ENCODE measurements at places on chromosomes 4 and X.

DNA sequence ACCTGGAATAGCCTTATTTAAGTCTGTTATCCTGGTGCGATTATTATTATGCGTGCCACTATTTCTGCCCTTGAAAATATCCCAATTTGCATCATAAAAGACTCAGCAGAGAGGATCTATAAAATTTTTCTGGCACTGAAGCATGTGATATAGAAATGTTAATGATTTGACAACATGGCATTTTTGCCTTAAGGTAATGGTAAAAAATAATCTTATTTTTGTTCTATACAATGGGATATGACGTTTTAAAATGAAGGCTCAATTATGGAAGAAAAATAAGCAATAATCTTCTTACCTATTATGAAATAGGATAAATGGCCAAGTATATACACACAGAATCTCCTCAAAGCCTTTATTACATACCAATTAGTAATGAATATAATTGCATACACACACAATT is 113.5 kb downstream of the PDGFC start:
- DNase-seq = no peak

DNA sequence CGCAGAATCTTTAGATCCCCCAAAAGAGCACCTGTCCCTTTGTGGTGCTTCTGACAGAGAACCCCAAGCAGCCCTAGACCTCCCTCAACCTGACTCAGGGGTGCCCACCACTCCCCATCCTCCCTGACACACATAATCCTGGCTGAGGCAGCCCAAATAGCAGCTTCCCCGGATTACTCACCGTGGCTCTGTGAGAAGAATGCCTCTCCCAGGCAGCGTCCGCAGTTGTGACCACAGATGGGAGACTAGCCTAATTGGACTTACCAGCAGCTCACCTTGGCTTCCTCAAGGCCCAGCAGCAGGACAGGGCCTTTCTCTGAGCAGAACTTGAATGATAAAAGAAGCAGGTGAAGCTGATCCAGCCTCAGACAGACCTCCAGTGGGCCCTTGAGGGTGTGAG is 10.3 kb upstream of the ODAPH start:
- DNase-seq = no peak

DNA sequence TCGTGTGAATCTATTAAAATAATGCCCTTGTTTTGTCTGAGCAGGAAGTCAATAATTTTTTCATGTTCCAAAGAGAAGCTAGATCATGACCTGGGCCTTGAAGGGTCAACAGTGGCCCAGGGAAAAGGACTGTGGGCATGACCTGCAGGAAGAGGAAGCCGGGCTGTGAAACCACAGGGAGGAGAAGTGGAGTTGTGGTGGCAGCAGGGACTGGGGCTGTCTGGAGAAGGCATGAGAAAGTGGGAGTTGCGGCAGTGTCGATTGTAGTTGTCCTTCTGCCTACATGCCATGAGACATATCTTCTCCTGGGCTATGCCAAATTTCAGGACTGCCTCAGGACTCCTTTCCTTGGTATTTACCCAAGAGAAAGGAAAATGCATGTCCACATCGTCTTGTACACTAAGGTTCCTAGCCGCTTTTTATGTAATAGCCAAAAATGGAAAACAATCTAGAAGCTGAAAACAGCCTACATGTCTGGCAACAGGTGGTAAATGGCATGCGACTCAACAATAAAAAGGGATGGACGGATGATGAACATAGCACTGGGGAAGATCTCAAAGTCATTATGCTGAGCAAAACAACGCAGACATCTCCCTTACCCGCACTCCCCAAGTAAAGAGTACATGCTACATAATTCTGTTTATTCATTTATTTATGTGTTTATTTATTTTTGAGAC is 13.6 kb upstream of the PTTG2 start:
- DNase-seq = no peak

- DNase-seq = no peak
Observed at GRCh38 chr4:129264008-129264657, 168.2 kb downstream of the C4orf33 start.

DNA sequence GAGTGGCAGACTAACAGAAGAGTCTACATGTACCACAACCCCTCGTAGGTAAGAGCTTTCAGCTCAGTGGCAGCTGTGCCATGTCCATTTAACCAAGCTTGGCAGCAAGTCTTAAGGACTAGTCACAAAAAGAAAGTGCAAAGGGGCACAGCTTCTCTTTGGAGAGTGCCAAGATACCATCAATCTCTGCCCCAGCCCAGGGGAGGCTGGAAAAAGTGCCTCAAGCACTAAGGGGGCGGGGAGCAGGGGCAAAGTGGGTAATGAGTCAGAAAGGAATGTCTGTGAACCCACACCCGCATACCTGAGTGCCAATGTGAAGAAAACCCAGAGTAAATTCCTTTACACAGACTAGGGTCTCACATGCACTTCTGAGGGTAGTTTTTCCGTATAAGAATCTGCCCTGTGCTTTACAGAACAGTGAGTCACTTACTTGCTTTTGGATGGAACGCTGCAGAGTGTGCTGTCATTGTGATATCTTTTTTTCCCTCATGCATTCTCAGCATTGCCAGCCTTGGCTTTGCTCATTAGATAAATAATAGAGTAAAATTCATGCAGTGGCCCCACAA is 219.8 kb downstream of the ZNF674 start:
- no peak for DNase-seq

GRCh38 chrX:150253959-150254620 is 109.0 kb upstream of the MAMLD1 start:
- no peak for DNase-seq

DNA sequence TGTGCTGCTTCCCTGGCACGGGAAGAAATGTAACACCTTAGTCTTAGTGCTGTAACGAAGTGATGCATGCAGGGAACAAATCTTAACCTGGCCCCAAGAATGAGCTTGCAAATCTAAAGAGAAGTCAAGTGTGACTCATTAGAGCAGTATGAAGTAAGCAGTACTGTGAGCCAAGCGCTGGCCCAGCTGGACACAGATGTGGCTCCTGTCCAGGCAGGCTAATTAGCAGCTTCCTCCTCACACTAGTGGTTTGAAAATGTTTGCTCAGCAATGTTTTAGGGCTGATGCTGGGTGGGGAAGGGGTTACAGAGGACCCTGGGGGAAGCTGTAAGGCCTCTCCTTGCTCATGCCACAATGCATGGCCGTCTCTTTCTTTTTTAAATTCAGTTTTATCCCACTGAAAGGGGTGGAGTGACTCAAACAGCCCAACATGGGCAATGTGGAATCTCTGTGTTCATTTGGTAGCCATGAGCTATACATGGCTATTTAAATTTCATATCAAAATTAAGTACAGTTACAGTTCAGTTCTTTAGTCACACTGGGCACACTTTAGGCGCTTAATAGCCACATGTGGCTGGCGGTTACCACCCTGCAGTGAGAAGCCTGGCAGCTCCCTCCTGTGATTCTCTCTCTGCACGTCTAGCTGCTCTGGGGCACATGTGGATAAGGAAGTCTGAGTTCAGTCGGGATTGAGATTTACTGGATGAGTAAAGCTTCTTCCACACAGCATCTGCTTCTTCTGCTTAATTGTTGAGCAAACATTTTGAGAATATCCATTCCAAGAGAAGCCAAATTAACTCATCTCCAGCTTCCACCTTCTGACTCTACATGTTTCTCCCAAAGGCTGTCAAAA is 48.8 kb downstream of the MAP7D2 start:
- DNase-seq = no peak

DNA sequence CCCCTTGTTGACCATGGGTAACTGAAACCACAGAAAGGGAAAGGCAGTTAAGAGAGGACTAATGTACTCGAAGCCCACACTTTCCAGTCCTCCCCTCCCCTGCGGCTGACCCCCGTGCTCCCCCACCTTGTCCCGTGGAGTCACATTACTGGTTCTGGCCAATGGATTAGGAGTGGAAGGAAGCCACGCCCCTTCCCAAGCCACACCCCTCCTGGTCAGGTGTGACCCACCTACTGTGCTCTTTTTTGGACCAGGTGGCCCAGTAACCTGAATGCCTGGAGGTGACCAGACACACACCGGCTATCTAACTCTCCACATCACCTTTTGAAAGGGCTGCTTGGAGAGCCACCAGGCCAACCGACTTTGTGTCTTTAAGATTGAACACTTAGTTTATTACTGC is 109.3 kb upstream of the MSX1 start:
- no peak for DNase-seq

DNA sequence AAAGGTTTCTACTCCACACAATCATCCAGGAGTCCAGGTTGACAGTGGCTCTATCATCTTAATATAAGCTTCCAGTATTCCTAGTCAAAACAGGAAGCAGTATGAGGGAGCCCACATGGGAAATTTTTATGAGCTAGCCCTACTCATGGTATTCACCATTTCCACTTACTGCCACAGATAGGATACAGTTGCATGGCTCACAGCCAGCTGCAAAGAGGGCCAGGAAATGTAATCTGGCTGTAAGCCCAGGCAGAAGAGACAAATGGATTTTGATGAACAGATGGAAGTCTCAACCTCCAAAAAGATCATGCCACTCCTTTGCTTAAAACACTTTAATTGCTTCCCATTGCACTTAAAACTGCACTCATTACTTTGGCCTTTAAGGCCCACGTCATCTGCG is 150.6 kb downstream of the ADAMTS3 start:
- DNase-seq = no peak

GRCh38 chr4:128660361-128661215 is 148.9 kb upstream of the JADE1 start:
- no peak for DNase-seq

DNA sequence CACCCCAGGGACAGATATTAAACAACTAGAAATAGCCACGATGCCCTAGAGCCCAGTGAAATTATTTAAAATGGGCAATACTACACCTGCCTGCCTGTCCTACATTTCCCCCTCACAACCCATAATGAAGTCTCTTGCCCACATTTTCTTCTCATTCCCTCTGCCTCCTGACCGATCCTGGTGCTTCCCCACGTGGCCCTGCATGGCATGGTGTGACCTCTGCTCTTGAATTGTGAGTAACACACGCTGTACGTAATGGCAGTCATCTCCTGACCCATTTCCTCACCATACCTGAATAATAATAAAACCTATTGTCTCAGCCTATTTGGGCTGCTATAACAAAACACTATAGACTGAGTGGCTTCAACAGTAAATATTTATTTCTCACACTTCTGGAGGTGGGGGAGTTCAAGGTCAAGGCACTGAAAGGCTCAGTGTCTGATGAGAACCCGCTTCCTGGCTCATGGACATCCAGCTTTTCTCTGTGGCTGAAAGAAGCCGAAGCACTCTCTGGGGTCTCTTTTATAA is 77.0 kb upstream of the ENPP6 start:
- DNase-seq = no peak

DNA sequence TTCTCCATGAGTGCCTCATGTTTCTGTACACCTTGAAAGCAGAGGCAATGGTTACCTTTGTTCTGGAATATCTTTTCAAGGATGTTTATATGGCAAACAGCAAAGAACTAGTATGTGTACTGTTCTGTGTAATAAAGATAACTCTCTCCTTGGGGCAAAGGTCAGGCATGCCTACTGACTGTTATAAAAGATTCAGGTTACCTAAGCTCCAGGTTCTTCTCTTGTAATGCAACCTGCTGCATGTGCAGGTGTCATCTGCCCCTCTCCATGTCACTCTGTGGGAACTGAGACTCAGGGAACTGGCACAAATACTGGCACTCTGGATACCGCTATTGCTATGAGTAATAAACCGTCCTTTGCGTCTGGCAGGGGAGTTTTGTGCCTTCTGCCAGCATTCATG is 5.4 kb upstream of the TRPC3 start:
- DNase-seq = no peak

DNA sequence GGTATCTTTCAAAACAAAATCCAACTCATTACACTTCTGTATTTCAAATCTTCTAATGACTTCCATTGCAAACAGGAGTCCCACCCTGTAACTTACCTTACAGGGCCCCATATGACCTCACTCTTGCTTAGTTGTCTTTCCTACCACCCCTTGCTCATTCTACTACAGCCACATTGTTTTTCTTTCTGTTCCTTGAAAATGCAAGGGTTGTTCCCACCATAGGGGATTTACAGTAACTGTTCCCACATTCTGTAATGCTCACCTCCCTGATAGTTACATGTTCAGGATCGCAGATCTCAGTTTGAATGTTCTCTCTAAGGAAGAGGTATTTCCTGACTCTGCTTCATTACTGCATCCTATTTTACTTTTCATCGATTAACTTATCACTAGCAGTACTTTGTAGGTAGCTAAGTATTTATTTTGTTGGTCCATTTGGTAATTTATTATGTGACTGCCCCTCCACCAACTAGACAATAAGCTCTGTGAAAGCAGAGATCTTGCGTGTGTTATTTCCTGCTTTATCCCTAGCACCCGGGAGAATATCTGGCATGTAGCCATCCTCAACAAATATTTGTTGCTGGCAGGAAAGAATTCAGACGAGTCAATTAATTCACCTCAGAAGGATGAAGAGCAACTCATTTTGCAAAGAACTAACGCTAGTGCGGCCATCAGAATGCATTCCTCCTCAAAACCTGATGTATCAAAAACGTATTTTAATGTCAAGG is 21.4 kb downstream of the MAOB start:
- no peak for DNase-seq

DNA sequence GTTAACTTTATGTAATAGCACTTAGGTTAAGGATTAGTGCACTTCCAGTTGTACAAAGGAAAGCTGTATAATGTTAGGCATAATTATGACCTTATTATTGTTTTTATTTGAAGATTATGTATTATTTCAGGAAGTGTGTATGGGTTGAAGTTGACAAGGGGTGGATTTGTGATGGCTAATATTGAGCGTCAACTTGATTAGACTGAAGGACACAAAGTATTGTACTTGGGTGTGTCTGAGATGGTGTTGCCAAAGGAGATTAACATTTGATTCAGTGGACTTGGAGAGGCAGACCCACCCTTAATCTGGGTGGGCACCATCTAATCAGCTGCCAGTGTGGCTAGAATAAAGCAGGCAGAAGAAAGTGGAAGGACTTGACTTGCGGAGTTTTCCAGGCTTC is 127.3 kb downstream of the PPARGC1A start:
- no peak for DNase-seq

DNA sequence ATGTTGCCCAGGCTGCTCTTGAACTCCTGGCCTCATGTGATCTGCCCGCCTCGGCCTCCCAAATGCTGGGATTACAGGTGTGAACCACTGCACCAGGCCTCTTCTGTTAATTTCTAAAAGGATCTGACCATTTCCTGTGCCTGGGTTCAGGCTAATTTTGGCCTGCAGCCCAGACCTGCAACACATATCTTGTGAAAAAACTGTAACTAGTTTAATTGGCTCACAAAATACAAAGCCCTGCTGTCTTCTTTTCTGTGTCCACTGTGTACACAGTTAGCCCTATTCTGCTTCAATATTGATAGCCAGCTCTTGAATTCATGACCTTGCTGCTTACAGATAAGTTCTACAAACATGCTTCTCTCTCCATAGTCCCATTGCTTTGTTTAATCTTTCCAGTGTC is 753.5 kb downstream of the PDHA2 start:
- no peak for DNase-seq
